ENCODE measurements at places on chromosomes 7 and 10.

- no peak for DNase-seq
Observed at GRCh38 chr10:98457721-98458120, 11.0 kb upstream of the HPS1 start.

DNA sequence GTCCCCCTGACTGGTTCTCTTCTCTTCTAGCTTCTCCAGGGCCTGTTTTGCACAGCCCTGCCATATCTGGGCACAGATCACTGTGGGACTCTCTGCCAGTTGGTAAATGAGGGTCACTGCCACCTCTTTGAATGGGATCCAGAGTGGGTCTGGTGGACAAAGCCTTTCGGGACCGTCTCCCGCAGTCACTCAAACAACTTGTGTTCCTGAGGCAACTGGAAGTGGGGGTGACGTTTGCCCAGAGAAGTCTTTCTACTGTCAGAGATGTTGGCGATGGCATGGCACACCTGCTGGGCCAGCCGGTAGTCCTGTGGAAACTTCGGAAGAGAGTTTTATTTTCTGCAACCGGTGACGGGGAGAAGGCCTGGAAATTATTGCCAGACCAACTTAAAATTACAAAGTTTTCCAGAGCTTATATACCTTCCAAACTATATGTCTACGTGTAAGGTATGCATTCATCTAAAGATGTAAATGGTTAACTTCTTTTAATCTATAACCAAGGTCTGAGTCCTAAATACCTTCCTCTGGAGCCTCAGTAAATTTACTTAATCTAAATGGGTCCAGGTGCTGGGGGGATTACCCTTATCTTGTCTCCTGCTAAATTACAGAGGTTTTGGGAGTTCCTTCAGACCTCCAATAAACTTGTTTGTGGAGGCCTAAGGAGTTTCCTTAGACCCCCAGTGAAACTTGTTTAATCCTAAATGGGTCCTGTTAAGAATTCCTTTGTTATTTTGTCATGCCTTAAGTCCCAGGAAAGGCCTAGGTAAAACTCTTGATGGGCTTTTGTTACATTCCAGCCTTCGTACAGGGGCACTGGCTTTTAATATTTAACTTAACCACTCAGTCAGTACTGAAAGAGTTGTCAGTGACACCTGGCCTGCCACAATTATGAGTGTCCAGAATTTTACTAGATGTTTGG is 94.0 kb downstream of the NPSR1 start:
- no peak for DNase-seq

DNA sequence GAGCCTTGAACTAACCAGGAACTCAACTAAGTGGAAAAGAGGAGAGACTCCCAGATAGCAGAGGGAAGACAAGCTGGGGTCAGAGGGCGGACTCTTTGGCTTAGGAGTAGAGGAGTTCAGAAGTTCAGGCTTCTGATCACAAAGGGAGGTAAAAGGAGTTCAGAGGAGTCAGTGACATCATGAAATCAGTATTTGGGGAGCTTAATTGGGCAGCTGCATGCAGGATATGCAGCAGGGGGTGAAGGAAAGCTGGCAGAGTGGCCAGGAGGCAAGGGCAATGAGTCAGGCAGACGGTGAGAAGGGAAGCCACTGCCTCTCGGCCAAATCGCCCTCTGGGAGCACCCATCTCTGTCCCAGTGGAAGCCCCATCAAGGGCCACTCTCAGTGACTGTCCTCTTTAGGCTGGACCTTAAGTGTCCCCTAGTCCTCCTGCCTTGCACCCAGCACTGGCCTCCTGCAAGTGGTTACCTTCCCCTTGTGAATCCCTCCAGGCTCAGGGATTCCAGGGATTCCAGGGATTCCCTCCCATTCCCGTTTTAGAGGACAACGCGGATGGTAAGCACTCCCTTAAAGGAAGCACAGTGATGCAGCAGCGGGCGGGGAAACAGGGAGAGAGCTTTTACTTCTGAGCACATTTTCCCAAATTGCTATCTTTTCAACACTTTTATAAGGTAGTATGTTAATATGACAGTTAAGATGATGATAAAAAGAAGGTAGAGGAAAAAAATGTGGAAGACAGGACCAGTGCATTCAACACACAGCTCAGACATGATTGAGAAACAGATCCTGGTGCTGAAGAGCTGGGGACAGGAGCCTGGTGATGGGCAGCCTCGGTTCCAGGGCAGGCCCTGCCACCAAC is 72.6 kb downstream of the KCNMA1 start:
- DNase-seq = no peak

- no peak for DNase-seq
Observed at GRCh38 chr10:96501985-96502384, 11.7 kb downstream of the TLL2 start.

DNA sequence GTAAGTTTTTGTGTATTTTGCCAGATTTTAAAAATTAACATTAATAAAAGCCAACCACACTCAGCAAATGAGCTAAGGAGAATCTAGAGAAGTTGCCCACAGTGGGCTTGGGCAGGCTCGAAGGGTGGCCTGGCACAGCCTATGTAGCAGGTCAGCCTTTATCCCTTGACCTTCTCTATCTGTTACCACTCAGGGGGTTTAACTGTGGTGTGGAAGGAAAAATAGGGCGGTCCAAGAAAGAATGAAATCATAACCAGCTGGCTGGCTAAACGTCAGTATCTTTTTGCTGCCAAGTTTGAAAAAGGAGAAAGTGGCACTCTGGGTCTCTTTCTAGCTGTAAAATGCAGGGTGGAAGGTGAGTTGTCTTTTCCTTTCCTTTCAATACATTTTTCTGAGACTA is 130.3 kb upstream of the ASAH2 start:
- no peak for DNase-seq

DNA sequence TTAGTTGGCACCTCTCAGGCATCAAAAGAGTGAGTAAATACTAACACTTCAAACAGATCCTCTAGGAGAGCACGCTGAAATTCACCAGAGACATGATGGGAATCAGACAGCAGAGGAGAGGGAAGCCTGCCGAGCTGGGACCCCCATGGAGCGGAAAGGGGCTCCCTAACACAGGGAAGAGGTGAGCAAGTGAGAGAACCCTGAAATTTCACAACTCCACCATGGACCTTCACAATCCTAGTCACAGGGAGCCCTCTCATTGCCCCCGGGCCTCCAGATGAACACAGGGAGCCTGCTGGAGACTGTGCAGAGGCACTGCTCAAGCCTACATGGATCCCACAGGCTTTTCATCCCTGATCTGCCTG is 59.2 kb upstream of the ANTXRL start:
- DNase-seq = no peak

DNA sequence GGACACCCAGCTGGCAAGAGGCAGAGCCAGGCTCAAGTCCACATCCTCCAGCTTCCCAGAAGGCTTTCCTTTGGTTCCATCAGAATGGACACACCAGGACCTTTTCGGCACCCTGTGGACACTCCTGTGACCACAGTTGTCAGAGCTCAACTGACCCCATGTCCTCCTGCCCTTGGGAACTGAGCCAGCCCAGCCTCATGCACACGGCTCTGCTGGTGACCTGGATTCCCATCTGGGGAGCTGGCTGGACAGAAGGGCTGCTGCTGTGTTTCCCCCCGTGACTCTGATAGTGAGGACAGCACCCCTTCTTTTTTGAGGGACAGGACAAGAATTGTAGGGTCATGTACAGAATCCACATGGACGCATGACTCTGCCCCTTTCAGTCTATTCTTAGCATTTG is 289.2 kb downstream of the WDR37 start:
- no peak for DNase-seq

- no peak for DNase-seq
Observed at GRCh38 chr10:93757801-93758507, at the start of gene LGI1. LGI1 (plus strand) TSS chr10:93757936; CDS start chr10:93758145, 209 bp downstream.

DNA sequence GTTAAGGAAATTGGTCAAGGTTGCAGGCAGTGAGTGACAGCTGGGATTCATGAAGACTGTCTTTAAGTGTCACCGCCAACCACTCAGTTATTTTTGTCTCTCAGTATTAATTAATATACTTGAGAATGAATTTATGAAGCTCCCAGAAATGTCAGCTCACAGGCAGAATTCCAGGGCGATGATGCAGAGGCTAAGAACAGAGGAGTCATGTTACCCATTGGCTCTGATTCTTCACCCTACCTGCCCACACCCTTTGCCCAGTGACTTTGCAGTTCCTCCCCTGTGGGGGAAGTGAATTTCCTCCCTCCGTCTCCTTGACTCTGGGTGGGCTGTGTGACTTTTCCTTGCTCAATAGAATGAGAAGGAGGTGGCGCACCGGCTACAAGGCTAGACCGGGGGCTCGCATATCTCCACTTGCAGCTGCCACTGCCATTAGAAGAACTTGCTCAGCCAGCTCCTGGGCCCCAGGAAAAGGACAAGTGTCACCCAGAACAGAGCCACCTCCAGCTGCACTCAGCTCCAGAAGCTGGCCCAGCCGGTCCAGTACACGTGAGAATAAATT is 157.1 kb upstream of the PRKCQ start:
- DNase-seq = no peak

DNA sequence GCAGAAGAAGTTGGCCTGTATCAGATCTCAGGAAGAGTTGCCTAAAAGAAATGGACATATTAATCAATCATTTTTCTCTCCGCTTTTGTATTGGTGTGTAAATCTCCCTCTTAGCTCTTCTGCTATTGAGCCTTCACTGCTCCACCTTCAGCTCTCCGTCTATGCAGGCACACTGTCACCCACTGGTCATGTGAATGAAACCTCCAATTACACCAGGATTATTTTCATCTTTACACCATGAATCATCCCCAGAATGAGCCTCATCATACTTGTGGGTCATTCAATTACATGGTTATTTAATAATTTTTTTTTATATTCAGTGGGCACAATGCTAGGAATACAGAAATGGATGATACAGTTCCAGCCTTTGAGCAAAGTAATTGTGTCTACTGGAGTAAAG is 92.6 kb downstream of the LRRC4 start:
- no peak for DNase-seq

DNA sequence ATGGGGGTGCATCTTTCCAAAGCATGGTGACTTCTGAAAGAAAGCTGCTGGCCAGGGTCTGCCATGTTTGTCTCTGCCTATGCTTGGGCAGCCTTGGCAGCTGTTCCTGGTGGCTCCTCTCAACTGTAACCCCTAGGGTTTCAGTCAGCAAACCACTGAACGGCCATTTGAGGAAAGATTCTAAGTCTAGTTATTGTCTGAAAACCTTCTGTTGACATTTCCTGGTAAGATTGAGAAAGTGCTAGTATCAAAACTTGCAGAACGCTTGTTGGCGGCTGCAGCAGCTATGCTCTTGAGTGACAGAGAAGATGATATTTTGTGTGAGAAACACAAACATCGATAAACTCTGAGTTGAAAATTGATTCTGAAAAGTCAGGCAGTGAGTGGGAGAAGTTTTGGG is 523.1 kb downstream of the LRMDA start:
- no peak for DNase-seq

DNA sequence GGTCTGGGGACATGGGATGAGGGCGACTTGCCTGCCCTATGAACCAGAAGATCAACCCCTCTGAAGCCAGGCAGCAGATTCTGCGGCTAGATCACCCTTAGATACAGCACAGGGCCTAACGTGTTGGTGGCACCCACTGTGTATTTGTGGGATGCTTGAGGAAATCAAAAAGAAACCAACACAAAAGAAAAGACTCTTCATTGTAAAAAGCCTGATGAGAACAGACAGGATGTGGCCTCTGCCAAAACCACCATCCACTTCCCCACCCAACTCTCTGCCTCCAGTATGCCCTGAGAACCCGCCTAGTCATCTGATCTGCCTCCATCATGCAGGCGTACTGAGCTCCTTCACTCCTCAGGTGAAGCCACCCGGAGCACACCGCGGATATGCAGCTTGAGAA is 97.2 kb upstream of the INSYN2A start:
- DNase-seq = no peak

DNA sequence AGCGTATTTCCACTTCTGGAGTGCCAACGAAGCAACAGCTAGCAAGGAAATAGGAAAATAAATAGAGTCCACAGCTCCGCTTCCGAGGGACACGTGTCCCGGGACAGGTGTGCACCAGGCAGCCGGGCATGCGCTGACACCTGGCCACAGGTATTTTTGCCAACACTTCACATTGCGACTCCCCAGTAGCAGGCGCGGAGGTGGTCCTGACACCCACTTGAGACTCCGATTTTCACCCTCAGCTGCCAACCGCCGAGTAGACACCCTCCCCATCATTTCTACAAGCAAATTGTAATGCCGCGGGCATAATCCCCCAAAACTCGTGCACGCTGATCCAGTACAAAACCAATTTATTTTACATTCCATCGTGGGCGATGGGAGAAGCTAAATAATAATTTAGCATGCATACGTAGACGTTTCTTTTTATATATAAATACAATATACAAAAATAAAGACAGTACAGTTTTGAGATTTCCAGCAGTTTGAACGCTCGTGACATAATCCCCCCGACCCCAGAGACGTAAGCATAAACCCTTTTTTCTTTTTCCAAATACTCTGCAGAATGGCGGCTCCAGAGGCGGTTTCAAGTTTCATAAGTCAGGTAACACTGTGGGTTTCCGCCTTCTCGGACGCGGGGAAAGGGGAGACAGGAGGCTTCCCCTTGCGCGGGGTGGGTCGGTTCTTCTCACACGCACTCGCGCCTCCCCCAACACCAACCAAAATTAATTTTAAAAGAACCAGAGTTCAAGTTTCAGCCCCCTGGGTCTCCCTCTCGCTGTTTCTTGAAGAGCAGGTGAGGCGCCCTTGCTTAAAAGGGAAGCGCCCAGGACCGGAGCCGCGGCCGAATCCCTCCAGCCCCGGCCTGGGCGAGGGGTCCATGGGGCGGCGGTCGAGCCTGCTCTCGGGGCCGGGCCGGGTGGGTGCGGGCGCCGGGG is 5.7 kb downstream of the MNX1 start:
- no peak for DNase-seq

DNA sequence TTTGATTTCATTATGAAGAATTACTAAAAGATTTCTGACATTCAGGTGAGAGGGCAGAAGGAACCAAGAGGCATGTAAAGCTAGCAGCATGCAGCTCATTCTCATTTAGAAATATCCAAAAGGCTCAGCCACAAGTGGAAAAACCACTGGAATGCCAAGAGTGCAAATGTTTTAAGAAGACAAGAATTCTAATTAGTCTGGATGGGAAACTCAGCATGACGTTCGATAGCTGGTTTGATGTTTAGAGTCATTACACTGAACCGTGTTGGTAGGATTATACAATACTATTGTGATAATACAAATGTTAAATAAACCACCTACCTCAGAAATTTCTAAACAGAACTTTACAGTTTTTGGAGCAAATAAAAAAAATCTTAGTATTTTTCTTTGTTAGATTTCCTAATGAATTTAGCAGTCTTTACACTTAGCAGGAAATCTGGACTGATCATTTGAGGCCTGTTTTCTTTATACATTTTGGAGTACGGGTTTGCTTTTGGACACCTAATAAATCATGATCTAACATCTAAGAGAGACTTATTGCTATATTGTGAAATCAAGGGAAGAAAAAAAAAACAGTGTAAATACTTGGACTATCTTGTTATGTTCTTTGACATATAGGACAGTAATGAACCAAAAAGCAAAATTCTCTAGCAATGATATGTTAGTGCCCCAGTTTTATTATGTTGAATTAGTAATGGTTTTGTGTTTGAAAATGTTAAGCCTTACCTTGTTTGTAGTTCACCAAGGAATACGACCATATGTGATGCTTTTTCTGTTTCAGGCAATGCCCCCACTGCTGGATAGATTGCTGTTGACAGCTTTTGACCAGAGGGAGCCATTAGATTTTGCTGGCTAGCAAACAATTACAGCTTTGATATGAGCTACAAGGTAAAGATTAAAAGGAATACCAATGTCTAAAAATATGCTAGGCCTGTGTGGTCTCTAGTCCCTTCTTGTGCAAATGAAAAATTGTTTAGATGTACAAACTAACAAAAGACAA is 354.1 kb upstream of the SEMA3A start:
- DNase-seq = no peak

Measured in HuH-7 (cell line).